Activated gamma-delta T cell treated with Interleukin-2 at 50 U/mL for 16 hours (primary cell): ENCODE measurements at places on chromosomes 5 and 9.

- DNase-seq: no peak
Observed at GRCh38 chr9:14531341-14532269, 161.6 kb downstream of the ZDHHC21 start.

DNA sequence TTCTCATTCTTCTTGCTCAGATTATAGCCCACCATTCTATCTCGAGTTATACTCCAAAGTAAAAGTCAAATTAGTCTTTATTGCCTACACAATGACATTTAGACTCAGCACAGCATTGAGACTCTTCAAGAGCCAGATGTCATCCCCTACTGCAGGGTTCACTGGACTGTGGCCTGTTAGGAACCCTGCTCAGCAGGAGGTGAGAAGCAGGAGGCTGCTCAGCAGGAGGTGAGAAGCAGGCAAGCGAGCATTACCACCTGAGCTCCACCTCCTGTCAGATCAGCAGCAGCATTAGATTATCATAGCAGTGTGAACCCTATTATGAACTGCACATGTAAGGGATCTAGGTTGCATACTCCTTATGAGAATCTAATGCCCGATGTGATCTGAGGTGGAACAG is 12.7 kb upstream of the LIFR start:
- DNase-seq: no peak

DNA sequence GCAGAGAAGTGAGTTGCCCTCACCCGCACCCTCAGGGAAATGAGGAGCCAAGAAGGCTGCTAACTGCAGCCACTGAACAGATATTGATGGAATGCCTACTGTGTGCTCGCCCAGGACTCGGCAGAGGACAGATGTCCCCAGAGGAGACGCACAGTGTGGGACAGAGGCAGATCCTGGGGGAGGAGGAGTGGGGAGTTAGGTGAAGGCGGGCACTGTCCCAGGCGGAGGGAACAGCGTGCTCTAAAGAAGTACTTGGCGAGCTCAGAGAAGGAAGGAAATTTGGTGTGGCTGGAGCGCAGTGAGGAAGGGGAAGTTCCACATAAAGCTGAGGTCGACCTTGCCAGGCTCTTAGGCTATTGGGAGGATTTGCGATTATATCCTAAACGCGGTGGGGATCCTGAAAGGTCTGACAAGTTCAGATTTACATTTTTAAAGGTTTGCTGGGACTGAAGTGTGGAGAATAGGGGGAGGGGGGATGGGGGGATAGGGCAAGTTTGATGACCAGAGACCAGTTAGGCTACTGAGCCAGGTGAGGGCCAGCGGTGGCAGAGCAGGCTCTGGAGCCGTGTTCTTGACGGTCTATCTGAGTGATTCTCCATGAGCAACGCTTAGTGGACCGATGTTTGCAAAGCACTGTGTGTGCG is 23.6 kb upstream of the CERCAM start:
- no peak for DNase-seq

DNA sequence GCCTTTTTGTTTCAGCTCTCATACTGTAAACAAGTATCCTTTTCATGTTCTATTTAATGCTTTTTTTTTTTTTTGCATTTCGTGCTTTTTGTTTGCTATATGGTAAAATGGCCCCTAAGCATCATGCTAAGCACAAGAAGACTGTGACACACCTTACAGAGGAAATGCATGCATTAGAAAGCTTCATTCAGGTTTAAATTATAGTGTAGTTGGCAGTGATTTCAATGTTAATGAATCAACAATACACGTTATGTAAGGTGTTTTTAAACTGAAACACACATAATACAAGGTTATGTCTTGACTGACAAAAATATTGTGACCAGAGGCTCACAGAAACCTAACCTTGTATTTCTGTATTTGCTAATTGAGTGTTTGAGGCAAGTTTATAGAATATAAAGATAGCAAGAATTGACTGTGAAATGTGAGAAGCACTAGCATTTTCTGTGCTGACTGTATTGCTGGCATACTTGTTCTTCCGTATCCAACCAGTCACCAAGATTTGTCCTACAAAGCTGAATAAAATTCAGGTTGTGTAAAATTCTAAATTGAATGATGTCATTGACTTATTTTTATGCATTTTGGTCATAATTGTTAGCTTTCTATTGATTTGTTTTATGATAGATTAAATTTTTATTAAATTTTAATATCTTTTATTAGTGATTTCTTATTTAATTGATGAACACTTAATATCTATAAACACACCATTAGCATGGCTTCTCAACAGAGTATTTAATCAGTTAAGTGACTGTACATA is 4.1 kb downstream of the CFAP95 start:
- DNase-seq: no peak

- no peak for DNase-seq
Observed at GRCh38 chr9:134434894-134435506, 108.7 kb downstream of the RXRA start.

GRCh38 chr5:180494510-180495181 is 467 bp downstream of the CNOT6 start:
- peak; percentile 46 for DNase-seq

DNA sequence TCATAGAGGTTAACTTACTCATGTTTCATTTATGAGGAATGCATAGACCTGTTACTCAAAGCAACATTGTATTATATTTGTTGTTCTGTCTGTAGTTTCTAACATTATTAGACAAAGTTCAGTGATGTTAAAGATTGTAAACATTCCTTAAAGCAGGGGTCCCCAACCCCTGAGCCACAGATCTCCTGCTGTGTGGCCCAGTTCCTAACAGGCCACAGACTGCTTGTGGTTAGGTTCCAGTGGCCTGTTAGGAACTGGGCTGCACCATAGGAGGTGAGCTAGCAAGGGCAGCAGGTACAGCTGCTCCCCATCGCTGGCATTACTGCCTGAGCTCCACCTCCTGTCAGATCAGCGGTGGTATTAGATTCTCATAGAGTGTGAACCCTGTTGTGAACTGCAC is 181.1 kb downstream of the KDM4C start:
- no peak for DNase-seq

GRCh38 chr5:80976985-80977384 is 16.8 kb downstream of the RASGRF2 start:
- DNase-seq: no peak

GRCh38 chr5:60685028-60685427 is 14.9 kb downstream of the DEPDC1B start:
- DNase-seq: no peak

- DNase-seq: no peak
Observed at GRCh38 chr5:131270809-131271208, 7.0 kb downstream of the CDC42SE2 start.

- DNase-seq: no peak
Observed at GRCh38 chr5:1016476-1016875, 7.9 kb downstream of the NKD2 start.
